Activated naive CD4-positive, alpha-beta T cell (primary cell): ENCODE measurements at places on chromosomes 7 and 10.

GRCh38 chr7:130372402-130373165 lies 7.7 kb upstream of the CPA1 start:
- no peak for DNase-seq

GRCh38 chr7:128941323-128941890 lies 3.7 kb downstream of the IRF5 start:
- no peak for DNase-seq

- no peak for DNase-seq
Measured at GRCh38 chr10:34815185-34816084, at the start of gene PARD3. Gene PARD3, minus strand, starts transcription at chr10:34815296. Its CDS starts 301 bp downstream, at chr10:34814995.

DNA sequence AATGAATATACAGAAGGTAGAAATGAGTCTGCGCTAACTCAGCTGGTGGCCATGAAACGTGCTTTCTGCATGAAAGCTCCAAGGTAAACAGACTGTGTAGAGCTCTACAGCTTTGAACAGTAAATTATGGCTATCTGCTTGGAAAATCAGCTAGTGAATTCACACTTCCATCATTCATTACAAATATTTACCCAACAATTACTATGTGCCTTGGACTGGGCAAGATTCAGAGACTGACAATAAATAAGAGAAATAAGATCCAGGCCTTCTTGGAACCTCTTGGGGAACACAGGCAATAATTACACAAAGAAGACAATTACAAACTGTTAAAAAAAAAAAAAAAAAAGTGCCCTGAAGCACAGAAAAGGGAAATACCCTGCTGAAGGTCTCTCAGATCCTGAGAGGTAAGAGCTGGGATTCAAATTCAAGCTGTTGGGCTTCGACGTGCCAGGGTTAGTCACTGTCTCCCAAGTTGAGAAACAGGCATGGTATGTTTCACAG lies 15.8 kb downstream of the TSPAN12 start:
- DNase-seq: no peak

- no peak for DNase-seq
Measured at GRCh38 chr7:151246102-151246850, 2.2 kb downstream of the SMARCD3 start.

DNA sequence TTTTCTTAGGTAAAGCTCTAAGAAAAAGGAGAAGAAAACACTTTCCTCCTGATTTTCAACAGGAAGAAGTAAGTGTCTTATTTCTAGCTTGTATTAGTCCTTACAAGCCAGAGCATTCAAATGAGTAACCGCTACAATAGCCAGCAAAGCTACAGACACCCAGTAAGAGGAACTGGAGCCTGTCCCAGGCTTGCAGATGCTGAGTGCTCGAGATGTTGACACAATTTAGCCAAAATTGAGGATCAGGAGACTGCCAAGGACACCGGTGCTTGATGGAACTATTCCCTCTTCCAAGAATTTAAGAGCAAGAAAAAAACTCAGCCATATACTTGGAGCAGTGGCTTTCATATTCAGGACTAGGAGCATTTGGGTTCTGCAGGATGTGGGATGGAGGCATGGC lies 149.3 kb upstream of the DPP6 start:
- DNase-seq: no peak

- DNase-seq: no peak
Measured at GRCh38 chr10:20970044-20970443, 72.9 kb upstream of the NEBL start.

DNA sequence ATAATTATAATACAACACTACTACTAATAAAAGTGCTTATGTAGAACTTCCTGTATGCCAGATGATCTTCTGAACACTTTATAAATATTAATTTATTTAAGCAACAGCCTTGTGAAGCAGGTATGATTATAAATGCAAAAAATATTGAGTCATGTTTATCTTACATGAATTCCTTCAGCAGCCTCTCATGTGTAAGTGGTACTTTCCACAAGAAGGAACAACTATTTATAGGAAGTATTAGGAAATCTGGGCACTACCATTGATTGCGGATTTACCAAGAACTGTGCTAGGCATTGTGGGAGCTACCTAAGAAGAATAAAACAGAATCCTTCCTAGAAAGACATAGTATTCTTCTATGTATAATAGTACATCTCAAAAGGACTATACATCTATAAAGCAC lies 10.7 kb upstream of the STEAP4 start:
- DNase-seq: no peak

DNA sequence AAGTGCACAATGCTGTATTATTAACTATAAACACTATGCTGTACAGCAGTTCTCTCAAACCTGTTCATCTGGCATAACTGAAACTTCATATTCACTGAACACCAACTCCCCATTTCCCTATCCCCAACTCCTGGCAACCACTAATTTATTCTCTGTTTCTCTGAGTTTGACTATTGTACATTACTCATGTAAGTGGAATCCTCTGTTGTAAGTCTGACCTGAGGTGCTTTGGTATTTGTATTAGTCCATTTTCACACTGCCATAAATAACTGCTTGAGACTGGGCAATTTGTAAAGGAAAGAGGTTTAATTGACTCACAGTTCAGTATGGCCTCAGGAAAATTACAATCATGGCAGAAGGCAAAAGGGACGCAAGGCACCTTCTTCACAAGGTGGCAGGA lies 266.3 kb downstream of the PPP1R3A start:
- no peak for DNase-seq

DNA sequence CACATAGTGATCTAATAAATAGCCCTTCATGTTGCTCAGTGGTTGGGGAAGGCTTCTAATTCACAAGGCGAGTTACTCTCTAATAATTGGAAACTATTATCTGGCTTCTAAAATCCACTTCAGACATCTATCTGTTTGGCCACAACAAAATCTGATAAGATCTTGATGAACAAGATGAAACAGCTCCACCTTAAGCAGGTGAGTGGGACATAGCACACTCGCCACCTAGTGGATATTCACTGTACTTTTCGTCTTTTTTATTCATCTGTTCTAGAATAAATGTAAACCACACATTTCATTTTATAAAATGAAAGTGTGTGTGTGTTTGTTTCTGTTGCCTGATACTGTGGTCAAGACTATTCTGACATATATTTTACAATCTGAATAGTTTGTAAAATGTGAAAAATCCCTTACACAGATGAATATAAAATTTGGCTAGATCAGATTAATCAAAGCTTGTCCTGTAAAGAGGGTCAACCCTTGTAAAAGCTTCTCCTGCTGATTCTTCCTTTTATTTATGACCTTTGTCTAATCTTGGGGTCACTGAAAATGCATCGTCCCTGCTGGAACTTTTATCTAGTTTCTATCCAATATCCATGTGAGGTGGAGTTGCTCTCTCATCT lies 26.5 kb upstream of the CNTNAP2 start:
- DNase-seq: no peak

DNA sequence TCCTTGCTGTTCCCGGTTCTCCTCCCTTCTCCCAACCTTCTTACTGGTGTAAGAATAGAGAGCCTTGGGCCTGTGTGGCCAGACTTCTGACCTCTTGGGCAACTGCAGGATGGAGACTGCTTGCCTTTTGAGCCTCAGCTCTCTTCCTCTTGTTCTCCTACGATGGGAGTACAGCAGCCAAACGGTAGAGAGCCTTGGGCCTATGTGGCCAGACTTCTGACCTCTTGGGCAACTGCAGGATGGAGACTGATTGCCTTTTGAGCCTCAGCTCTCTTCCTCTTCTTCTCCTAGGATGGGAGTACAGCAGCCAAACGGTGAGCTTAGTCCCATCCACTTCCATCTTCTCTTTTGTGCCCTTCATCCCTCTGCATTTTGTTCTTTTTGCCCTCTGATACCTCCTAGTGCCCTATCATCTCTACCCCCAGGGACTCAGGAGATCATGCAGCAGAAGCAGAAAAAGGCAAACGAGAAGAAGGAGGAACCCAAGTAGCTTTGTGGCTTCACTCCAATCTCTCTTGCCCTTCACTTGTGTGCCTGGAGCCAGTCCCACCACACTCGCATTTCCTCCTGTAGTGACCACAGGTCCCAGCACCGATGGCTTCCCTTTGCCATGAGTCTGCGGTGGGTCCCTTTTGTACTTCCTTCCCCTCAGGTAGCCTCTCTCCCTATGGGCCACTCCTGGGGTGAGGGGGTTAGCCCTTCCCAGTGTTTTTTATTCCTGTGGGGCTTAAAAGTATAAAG lies 15.3 kb downstream of the SLC25A13 start:
- no peak for DNase-seq

DNA sequence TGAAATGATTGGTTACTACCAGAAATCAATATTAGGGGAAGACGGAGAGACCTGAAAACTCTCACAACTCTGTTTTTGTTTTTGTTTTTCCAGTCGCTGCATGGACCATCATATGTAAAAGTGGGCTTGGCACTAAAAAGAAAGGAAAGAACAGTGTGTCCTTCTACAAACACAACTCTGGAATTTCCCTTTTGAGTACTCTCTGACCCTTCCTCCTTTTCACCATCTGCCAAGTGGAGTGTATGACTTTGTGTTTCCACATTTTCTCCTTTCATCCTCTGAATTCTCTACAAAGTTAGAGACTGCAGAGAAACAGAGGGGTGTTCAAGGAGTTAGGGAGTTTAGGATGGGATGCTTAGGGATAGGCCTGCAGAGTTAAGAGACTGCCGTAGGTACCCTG lies 92.0 kb downstream of the MDFIC start:
- DNase-seq: no peak

- no peak for DNase-seq
Measured at GRCh38 chr7:103679151-103680132, 233.4 kb upstream of the SLC26A5 start.

DNA sequence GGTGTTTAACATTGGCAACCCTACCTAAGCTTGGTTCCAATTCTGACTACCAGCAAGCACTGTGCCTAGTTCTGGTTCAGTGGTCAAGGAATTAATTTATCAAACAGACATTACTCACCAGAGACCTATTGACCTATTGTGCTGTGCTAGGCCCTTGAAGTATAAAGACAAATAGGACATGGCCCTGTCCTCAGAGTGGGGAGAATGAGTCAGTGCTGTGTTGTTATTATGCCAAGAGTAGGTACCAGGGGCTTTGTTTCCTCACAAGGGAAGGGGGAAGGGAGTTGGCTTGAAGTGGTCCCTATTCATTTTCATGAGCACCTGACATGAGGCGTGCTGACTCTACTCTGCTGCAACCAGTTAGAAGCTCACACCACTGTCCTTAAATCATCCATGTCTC lies 62.6 kb upstream of the PLPP4 start:
- no peak for DNase-seq

GRCh38 chr10:10794791-10795191 lies 222.9 kb upstream of the CELF2 start:
- no peak for DNase-seq

- no peak for DNase-seq
Measured at GRCh38 chr7:41997151-41997550, 239.9 kb downstream of the GLI3 start.

DNA sequence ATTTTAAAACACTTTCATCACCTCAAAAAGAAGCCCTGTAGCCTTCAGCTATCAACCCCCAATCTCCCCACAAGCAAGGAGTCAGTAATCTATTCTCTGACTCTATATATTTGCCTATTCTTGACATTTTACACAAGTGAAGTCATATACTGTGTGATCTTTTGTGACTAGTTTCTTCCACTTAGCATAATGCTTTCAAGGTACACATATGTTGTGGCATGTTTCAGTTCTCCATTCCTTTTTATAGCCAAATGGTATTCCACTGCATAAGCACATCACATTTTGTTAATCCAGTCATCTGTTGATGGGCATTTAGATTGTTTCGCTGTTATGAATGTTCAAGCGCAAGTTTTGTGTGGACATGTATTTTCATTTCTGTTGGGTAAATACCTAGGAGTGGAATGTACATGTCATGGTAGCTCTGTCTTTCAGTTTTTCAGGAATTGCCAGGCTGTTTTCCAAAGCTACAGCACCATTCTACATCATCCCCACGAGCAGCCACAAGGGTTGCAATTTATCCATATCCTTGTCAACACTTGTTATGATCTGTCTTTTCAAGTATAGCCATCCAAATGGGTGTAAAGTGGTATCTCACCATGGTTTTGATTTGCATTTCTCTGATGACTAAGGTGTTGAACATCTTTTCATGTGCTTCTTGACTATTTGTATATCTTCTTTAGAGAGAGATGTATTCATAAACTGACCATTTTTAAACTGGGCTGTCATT lies 405.6 kb downstream of the KCNMA1 start:
- DNase-seq: no peak

DNA sequence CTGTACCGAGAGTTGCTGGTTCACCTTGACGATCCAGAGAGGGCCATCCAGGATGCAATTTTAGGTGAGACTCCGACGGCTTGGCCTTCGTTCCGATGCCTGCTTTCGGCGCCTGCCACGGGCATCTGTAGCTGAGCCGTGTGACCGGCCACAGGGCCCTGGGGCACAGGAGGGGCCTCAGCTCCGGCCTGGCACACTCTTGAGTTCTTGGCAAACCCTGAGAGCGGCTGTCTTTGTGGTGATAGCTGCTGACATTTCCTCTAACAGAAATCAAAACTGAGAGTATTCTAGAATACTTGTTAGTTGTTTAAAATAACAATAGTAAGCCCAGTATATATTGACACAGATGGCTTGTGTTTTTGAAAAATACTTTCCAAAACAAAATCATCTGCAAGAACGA lies 52.2 kb upstream of the SUN1 start:
- DNase-seq: no peak

GRCh38 chr7:2723138-2723850 lies 35.3 kb downstream of the AMZ1 start:
- DNase-seq: no peak

DNA sequence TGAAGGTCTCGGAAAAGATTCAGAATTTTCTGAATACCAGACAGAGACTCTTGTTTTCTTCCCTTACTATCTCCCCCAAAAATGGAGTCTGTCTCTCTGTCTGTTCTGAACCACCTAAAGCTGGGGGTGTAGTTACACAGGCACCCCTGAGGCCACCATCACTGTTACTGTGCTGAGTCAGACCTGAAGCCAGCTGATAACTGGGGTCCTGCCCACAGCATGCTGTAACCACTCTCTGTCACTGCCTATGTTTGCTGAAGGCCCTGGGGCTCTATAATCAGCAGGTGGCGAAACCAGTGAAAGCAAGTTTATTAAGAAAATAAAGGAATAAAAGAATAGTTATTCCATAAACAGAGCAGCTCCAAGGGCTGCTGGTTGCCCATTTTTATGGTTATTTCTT lies 575.2 kb upstream of the POT1 start:
- DNase-seq: no peak

GRCh38 chr7:142307246-142307900 lies 49.5 kb upstream of the PRSS58 start:
- DNase-seq: no peak

GRCh38 chr7:25067726-25068501 lies 57.1 kb downstream of the CYCS start:
- DNase-seq: no peak

DNA sequence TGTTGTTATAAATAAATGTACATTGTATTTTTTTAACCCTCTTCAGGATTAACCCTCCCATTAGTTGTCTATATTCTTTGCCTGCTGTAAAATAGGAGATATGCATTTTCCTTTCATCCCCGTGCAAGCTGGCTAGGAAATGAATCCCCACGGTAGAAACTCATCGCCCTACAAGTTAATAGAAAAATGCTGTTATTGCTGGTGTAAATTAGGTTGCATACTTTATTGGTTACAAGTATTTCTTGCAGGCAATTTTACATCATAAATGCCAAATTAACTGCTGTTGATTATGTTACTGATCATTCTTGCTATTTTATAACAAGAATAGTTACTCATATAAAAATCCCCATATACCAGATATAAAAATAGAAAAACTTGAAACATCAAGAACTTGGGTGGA lies 454.2 kb upstream of the KLF6 start:
- no peak for DNase-seq
